ENCODE measurements at places on chromosomes 13 and 19.

GRCh38 chr13:100815476-100816046 is 141.0 kb upstream of the TMTC4 start:
- no peak for DNase-seq

- no peak for DNase-seq
Observed at GRCh38 chr19:8148410-8149260, 757 bp downstream of the FBN3 start.

GRCh38 chr13:112700291-112701060 is 10.6 kb downstream of the ATP11A start:
- no peak for DNase-seq

DNA sequence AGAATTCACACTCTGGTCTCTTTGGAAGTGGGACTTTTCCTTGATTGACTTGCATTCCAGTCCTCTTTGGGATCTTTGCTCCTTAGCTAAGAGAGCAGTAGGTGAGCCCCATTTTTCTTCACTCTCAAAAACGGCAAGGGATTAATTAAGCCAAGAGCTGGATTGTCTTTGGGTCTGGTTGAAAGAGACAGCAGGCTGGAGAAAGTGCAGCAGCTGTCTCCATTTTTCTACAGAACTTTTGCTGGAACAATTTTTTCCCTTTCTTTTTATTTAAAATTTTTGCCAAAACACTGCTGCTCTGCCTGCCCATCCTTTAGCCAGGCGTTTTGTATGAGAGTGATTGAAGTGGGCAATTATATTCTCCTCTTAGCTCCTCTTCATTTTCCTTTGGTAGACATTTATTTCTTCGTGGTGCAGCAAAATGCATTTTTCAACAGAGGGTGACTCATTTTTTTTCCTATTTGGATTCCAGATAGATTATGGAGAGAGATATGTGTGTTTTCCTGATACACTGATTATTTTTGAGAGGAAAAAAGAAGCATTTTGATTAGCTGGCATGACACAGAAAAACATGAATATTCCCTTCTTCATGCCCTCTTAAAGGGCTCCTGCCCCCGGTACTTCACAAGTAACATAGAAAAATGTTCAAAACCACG is 371.2 kb upstream of the NBEA start:
- no peak for DNase-seq

GRCh38 chr13:110398564-110399507 is 91.8 kb downstream of the COL4A2 start:
- DNase-seq, result no peak

DNA sequence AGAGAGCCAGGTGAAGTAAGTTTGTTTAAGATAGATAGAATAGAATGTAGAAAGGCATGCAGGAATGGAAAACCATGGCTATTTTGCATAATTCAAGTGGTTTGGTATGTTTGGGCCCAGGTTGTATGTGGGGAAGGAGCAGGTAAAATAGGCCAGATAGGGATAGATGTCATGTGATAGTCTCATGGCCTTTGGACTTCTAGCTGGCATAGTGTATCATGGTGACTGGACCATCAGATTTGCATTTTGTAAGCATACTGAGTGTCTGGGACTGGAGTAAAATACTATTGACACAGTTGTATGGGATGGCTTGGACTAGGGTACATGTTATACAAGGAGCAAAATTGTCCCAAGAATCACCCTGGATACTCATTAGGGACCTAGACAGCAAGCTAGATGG is 38.9 kb downstream of the COG3 start:
- no peak for DNase-seq

- no peak for DNase-seq
Observed at GRCh38 chr19:34173193-34173956, 1.1 kb downstream of the LSM14A start.

DNA sequence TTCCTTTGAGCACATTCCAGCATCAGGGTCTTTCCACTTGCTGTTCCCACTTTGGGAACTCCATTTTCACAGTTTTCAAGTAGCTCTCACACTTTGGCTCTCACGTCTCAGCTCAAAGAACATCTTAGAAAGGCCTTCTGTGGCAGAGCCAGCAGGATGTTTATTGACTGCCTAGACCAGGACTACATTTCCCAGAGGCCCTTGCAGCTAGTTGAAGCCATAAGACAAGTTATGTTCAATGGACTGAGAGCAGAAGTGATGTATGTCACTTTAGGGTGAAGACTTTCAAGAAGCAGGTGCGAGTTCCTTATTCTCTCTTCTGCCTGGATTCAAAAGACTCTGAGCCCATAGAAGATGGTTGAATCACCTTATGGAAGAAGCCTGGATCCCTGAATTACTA is 4.3 kb upstream of the HAUS5 start:
- no peak for DNase-seq

- no peak for DNase-seq
Observed at GRCh38 chr19:5246554-5247155, 94.0 kb downstream of the PTPRS start.

DNA sequence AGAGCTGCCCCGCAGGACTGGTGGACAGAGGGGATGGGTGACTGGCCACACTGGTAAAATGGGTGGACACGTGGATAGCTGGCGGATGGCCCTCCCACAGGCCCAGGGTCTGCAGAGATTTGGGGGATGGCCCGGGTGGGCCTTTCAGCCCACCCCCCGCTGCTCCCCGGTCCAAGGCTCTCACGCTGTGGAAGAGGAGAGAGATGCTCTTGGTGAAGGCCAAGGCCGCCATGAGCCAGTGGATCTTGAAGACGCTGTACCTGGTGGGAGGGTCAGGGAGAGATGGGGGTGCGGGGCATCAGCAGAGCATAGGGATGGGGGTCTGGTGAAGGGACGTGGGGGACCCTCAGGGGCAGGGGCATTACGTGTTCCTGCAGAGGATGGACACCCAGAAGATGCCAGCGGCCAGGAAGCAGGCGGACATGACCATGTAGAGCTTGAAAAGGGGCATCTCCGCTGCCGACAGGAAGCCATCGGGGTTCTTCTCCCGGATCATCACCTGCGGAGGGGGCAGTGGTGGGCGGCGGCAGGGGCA is 4.5 kb downstream of the GPR108 start:
- no peak for DNase-seq

DNA sequence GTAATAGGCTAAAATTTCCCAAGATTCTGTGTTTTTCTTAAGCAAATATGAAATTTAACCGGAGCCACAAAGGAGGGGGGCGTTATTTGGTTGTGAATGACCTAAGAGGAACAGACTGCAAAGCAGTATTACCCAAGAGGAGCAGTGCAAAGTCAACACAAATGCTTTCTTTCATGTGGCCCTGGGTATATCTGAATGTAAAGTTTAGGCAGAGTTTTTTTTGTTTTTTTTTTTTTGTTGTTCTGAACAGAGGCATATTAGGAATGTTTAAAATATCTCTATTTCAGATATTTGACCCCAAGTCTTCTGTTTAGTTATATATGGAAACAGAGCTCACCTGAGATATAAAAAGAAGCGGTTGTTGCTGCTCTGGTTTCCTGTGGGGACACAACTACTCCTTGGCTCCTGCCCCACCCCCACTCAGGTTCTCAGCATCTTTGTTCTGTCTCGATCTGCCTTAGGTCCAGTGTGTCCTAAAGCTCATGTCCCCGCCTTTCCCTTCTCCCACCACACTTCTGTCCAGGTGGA is 220.7 kb downstream of the RFC3 start:
- DNase-seq, result no peak

- no peak for DNase-seq
Observed at GRCh38 chr13:35342440-35342839, 134.0 kb downstream of the MAB21L1 start.

- no peak for DNase-seq
Observed at GRCh38 chr19:11763117-11763516, 3.7 kb upstream of the ZNF441 start.

DNA sequence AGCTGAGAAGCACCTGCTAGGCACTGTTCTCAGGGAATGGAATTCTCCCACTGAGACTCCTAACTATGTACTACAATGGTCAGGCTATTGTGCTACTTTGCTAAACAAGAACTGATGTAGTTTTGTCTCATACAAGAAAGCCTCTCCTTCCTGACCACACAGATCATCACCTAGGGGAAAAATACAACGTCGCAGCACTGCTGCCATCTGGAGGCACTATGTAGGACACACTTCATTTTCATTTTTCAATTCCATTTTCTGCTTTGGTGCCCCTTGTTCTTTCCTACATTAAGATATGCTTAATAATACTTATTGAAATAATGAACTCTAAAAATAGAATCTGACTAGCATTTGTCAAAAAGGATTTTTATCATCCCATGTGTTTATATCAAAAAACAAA is 21.1 kb downstream of the PROSER1 start:
- no peak for DNase-seq

- no peak for DNase-seq
Observed at GRCh38 chr19:19747357-19748220, 14.7 kb upstream of the ZNF14 start.

DNA sequence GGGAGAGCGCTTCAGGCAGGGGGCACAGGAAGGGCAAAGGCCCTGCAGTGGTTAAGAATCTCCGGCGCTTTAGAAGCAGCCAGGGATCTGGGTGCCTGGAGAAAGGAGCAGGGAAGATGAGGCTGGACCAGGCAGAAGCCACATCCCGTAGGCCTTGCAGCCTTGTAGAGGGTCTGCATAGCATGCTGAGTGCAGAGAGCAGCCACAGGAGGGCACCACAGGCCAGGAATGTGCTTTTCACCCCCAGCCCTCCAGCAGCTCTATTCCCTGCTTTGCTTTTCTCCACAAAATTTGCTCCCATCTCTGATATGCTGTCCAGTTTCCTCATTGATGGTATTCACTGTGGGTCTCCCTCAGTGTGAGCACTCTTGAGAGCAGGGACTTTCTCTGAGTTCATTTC is 5.7 kb downstream of the WDR62 start:
- no peak for DNase-seq

DNA sequence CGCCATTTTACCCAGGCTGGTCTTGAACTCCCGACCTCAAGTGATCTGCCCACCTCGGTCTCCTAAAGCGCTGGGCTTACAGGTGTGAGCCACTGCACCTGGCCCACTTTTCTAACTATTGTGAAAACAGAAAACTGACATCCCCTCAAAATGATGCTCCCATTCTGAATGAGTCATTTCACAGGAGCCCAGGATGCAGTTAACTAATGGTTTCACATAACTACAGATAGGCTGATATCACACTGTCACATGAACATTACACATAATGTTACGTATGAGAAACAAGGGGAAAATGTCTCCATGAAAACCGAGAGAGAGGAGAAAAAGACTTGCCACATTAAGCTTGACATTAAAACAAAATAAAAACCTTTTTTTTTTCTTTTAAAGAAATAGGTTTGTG is 37.5 kb downstream of the N4BP2L2 start:
- no peak for DNase-seq
